Fibroblast of the conjunctiva (primary cell): ENCODE measurements at places on chromosomes 16 and 17.

DNA sequence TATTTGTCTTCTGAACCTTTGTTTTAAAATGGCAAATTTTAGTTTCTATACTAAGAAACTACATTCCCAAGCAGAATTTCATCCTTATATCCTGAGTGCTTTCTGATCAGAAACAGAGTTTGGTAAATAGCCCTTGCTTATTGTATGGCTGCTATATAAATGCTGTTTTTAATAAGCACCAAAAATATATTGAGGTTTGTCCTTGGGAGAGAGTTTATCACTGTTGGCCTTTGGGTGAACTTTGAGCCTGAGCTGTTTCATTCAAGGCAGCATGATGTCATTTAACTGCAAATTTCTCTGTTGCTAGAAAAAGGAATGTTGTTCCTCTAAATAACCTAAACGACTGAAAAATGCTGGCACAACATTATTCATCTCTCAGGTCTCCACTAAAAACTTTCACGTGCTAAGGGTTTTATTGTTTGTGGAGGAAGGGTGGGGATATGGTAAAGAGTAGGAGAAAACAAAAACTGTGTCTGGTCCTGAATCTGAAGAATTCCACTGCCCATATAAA lies 334.3 kb upstream of the TBX2 start:
- no peak for DNase-seq

DNA sequence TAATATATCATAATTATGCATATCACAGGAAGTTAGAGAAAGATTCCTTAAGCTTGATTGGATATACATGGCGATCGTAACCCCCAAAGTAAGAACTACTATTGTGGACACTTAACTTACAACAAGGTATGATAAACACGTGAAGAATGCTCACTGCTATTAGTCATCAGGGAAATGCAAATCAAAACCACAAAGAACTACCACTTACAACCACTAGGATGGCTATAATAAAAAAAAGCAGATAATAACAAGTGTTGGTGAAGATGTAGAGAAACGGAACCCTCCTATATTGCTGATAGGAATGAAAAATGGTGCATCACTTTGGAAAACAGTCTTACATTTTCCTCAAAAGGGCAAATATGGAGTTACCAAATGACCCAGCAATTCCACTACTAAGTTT lies 265.9 kb downstream of the SLC39A11 start:
- DNase-seq: no peak

DNA sequence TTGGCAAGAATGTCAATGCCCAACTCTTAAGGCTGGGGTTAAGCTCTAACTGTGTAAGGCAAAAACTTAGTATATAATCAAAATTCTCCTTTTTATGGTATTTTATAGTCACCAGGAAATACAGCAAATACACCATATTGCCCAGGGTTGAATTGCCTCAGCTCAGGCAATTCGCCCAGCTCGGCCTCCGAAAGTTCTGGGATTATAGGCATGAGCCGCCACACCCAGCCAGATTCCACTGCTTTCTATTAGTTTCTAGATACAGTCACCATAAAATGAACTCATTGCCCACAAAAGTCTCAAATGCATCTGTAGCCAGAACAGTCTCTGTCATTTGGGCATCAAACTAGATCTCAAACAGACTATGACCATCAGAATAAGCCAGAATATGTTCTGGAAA lies 238.7 kb upstream of the TOX3 start:
- DNase-seq: no peak

DNA sequence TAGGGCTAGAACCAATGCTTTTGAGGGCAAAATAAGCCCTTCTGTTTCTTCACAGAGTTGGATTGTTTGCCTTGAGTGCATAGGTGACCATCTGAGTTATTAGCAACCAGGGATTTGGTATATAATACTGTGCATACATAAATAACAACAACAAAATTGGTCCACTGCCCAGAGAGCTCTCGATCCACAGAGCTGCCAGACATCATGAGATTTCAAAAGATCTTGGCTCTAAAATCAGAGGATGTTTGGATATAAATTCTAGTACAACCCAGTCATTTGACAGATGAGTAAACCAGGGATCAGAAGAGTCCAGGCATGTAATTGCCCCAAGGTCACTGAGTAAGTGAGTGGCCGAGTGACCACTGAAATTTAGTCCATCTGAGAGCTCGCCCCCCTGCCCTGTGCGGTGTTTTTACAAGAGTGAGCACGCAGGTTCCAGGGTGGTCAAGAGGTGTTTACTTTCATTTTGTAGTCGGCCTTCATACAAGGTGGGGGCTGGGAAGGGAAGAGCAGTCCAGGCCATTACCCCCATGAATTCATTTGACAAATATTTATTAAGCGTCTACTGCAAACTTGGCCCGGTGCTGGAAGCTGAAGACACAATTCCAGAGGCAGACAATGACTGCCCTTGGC lies 1.8 kb upstream of the MT2A start:
- peak; percentile 86 for DNase-seq

- no peak for DNase-seq
Measured at GRCh38 chr16:69157196-69157595, 24.7 kb downstream of the UTP4 start.

DNA sequence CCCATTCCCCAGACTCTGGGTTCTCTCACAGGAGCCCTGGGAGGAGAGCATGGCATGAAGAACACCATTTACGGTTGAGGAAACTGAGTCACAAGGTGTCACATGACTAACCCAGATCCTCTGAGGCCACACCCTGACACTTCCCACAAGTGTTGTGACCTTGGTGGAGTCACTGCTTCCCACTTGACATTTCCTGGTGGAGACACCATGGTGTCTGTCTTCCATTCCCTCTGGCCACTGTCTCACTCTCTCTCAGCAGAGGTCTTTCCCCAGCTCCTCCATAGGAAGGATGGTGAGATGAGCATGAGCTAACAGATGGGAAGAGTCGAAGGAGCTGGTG lies 116.2 kb downstream of the GNAO1 start:
- no peak for DNase-seq

- no peak for DNase-seq
Measured at GRCh38 chr17:66670206-66670605, 164.7 kb upstream of the CACNG5 start.
